ENCODE measurements at places on chromosomes 13 and 19.

- no peak for DNase-seq
Observed at GRCh38 chr19:23539499-23539898, 144.2 kb upstream of the ZNF91 start.

DNA sequence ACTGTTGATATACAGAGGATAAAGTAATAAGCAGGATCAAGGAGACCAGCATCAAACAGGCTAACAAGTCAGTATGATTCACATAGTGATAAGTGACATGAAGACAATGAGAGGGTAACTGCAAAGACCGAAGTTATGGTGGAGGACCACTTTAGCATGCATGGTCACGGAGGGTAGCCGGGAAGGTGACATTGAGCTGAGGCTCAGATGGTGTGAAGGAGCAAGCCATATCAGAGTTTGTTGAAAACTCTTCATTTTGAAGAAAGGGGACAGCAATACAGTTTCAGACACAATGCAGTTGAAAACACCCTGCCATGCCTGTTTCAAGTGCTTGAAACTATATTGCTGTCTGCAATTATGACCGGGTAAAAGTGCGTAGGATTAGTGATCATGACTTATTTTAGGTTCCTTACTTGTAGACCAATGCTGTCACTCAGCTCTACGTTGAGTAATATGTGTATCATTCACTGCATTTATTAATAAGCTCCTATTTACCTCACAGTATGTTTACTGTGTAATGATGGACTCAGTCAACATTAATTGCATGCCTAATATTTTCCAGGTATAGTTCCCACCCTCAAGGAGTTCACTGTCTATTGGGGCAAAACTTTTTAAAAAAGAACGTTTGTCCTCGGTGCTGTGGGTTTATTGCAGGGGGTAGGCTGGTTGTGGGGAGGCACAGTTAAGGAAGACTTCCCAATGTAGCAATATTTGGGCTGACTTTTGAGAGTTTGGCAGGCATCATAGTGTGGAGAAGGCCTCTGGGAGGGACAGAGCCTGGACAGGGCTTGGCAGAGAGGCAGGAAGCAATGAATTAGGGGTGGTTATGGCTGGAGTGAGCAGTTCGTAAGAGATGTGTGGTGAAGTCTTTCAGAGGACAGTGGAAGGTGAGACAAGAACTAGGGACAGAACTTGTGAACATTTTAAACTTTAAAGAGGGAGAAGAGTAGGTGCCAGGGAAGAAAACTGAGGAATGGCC is 3.2 kb downstream of the UBAC2 start:
- no peak for DNase-seq

DNA sequence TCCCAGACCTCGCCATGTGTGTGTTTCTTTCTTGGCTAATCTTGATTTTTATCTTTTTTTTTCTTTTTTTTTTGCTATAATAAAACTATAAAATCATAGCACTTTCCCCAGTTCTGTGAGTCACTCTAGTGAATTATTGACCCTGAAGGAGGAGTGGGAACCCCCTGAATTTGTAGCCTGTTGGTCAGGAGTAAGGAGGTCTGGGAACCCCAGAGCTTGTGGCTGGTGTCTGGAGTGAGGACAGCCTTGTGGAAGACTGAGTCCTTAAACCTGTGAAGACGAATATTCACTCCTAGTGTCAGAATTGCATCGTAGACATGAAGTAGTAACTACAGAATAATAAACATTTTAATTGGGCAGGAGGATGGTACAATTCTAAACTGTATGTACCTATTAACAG is 7.4 kb downstream of the EID2B start:
- DNase-seq, result no peak

DNA sequence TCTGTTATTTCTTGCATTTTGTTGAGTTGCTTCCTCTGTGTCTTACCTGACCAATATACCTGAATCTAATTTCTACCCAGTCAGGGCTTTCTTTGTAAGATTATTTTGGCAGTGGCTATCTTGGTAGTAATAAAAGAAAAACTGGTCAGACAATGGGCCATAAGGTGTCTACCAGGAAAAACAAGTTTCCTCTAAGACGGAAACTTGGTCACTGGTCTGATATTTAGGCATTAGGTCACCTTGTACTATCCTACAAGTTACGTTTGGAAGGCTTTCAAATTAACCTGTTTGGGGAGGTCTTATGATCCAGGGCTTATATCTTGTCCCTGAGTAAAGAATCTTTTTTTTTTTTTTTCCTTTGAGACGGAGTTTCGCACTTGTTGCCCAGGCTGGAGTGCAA is 9.2 kb downstream of the ZNF823 start:
- no peak for DNase-seq

GRCh38 chr13:104043184-104043583 is 977.0 kb upstream of the SLC10A2 start:
- no peak for DNase-seq

DNA sequence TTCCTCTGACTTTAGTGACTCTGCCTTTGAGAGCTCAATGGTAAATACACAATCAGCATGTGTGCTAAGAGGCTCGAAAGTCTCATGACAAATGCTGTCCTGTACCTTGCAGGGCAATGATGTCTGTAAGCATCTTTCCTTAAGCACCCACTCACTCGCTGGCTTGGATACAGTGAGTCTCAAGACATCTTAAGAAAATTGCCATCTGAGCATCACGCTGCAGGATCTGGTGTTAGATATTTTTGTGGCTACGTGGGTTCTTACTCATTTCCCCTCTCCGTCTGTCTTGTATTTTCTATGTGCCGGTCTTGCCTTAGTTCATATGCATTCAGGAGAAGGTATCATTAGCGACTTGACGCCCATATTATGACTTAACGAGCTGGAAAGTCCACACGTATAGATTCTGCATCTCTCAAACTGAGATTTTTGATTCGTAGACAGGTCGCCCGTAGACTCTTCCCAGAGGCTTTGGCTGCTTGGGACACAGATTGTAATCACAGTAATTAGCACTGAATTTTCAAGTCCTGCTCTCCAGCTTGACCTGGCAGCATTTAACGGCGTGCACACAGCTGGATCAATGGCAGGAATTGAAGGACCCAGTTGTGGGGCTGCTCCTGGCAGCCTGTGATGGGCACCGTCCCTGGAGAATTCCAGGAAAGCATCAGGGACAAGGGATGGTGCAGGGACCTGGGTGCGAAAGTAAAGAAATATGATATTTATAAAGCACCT is 231.2 kb downstream of the ZIC5 start:
- DNase-seq, result no peak

DNA sequence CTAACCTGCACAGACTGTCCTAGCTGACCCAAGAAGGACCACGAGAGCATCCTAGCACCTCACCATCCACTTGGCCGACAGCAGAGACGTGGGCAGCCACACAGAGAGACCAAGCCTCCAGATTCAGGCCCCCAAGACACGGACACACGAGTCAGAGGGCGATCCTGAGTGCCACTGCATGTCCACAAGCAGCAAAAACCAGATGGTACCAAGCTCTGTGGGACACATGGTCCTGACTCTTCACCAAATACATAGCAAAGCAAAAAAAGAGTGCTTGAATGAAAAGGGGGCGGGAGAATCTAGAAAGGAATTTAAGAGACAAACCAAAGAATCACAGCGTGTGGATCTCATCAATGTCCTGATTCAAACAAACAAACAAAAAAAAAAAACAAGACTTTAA is 45.2 kb downstream of the MLLT1 start:
- no peak for DNase-seq

DNA sequence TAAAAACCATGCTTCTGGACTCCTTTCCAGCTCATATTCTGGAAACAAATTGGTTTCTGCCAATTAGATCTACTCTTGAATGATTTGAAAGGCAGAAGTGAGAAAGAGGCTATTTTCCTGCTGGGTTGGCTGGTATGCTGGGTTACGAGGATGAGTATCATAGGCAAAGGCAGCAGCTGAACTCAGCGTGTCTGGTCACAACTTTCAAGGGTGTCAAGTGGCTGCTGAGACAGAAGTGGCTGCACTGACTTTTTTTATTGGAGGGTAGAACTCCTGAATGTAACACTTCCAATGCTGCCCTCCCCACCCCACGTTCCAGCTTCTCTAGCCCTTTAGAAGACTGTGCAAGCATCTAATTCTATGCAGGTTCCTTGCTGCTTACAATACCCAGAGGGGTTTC is 8.3 kb upstream of the DZIP1 start:
- DNase-seq, result no peak

- no peak for DNase-seq
Observed at GRCh38 chr13:110702089-110702488, 3.8 kb downstream of the CARS2 start.

GRCh38 chr13:101425623-101426022 is 9.3 kb upstream of the NALCN start:
- DNase-seq, result no peak

GRCh38 chr19:44026622-44027021 is 1.4 kb downstream of the ZNF222 start:
- DNase-seq, result no peak

DNA sequence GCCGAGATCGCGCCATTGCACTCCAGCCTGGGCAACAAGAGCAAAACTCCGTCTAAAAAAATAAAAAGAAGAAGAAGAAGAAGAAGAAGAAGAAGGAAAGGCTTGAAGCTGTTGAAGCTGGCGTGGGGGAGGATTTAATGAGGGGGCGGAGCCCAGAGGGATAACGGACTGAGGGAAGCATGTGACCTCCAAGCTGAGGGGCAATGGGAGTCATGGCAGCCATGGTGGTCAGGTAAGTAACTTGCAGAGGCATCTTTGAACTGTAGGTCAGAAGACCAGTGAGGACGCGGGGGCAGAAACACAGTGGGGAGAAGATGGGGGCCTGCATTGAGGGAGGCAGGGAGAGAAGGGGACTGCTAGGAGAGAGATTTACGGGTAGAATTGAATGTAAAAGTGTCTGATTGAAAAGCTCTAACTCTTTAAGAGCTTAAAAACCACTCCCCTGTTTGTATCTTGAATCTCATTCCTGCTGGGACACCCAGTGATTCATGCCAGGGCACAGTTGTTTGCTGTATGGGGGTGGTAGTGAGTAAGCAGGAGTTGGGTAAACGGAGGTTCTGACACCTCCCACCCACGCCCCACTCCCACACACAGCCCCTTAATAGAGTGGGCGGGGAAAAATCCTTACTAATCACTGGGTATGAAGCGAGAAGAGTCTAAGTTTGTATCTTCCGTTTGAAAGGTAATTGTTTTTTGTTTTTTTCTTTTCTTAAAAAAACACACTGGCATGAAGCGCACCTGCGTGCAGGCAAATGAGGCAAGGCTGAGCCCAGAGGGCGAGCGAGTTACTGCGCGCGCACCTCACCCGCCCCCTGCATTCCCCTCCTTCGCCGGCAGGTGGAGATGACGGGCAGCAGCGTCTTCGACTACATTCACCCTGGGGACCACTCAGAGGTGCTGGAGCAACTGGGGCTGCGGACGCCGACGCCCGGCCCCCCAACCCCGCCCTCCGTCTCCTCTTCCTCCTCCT is 13.0 kb downstream of the TMEM160 start:
- peak; percentile 46 for DNase-seq

Measured in substantia nigra (tissue), 51 donors.